ENCODE measurements at places on chromosomes 1 and 21.

DNA sequence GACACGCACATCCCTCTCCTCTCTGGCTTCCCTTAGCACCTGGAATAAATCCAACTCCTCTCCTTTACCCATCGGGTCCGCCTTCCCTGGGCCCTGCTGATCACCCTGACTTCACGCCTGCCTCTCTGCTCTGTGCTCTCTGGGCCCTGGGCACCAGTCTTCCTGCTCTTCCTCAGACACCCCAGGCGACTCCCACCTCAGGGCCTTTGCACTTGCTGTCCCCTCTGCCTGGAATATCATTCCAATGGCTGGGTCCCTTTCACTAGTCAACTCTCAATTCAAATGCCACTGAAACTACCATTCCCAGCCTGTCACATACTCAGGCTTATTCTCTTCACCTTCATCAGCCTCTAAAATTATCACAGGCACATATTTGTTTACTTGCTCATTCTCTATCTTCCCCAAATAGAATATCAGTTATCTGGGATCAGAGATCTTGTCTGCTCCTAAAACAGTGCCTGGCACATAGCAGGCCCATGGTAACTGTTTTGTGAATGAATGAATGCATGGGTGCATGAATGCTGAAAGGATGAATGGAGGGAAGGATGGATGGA is 27.2 kb upstream of the SELENON start:
- DNase-seq: no peak

- no peak for DNase-seq
These were observed 34.2 kb upstream of the LRRC8B start for GRCh38 chr1:89490389-89490788.

- DNase-seq: peak; percentile 32
These were observed 79.1 kb downstream of the NDUFS5 start for GRCh38 chr1:39105061-39105840.

GRCh38 chr1:78005448-78005722 is 646 bp downstream of the DNAJB4 start:
- no peak for DNase-seq

- no peak for DNase-seq
These were observed 7.3 kb upstream of the FAM167B start for GRCh38 chr1:32239790-32240139.

- no peak for DNase-seq
These were observed 19.2 kb downstream of the TUT4 start for GRCh38 chr1:52533713-52534112.

DNA sequence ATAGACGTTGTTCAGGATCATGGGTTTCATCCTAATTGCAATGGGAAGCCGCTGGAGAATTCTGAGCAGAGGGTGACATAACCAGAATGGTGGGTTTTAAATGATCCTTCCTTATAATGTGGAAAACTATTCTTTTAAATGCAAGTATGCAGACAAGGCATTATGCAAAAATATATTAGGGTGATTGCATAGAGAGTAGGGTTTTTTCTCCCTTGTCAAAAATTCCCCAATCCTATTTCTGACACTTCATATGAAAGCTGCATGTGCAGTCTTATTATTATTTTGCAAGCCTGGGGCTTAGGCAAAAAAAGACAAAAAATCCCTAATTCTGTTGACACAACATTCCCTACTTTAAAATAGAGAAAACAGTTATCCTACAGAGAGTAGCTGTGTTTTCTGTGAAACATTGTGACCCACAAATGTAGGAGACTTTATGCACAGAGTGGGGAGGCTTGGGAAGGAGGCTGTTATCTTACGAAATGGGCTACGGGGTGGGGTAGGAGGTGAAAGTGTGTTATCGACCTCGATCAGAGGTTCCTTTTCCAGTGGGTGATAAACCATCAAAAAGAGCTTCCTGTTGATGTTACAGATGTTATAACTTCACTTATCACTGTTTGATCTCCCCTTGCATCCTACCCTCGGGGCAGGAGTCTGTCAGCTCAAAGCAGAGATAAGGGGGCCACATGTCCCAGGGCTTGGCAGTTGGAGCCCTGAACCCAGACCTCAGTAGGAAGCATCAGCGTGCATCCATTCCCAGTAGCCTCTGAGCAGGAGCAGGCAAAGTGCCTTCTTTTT is 27.2 kb downstream of the RHEX start:
- DNase-seq: no peak

DNA sequence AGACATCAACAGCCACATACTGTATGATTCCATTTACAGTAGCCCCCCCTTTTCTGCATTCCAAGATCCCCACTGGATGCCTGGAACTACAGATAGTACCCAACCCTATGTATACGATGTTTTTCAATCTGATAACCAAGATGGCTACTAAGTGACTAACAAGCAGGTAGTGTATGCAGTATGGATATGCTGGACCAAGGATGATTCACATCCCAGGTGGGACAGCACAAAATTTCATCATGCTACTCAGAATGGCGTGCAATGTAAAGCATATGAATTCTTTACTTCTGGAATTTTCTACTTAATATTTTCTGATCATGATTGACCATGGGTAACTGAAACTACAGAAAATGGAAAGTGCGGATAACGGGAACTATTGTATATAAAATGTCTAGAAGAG is 30.0 kb upstream of the MRPS6 start:
- no peak for DNase-seq

- DNase-seq: peak; percentile 46
These were observed 183.6 kb upstream of the UBE2U start for GRCh38 chr1:64019818-64020217.

- DNase-seq: no peak
These were observed 44.9 kb upstream of the USP24 start for GRCh38 chr1:55259911-55260609.

DNA sequence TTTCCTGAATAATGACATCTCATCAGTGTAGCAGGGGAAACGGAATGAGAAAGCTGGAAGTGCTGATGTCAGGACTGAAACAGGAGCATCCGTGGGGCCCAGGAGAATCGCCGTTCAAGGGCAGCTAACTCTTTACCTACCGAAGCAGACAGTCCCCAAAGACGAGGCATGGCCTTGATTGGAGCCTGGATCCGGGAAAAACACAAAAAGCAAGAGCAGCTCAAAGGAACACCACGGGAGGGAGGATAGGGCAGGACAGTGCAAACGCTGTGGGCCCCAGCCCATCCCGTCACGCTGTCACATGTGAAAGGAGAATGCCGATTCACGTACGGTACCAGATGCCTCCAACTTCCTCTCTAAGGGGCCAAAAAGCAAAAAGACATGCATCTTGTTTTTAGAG is 34.9 kb downstream of the WNT9A start:
- no peak for DNase-seq

DNA sequence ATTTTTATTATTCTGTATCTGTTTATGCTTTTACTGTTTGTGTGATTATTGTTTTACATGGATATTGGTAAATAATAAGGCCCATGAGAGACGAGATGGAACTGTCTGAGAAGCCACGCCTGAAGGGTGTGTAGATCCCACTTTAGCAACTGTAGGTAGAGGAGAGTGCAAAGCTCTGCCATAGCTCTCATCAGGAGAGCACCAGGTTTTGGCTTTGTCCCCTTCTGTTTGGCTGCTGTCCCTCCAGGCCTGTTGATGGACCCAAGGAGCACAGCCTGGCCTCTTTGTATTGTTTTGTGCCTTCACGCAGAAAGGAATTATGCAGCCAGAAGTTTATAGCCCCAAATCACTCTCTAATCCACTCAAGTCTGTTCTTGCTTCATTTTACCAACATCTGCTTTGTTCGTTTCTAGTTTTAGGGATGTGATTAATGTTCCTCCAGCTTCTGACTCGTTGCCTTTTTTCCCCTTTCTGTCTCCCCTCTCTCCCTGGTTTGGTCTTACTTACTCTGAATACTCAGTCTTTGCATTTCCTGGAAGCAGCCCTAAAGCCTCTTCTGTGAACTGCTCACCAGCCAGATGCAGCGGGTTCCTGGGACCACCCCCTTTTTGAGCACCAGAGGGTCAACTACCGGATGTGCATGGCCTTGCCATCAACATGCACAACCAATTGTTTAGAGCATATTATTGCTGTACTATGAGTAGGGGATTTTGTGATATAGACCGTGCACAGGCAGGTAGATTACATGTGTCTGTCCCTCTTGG is 127.3 kb downstream of the HHAT start:
- DNase-seq: no peak

GRCh38 chr1:22339237-22339636 is 112.4 kb upstream of the ZBTB40 start:
- no peak for DNase-seq

GRCh38 chr1:243345205-243345604 is 89.4 kb downstream of the SDCCAG8 start:
- DNase-seq: no peak

- no peak for DNase-seq
These were observed 63.7 kb downstream of the CNST start for GRCh38 chr1:246629976-246630375.

DNA sequence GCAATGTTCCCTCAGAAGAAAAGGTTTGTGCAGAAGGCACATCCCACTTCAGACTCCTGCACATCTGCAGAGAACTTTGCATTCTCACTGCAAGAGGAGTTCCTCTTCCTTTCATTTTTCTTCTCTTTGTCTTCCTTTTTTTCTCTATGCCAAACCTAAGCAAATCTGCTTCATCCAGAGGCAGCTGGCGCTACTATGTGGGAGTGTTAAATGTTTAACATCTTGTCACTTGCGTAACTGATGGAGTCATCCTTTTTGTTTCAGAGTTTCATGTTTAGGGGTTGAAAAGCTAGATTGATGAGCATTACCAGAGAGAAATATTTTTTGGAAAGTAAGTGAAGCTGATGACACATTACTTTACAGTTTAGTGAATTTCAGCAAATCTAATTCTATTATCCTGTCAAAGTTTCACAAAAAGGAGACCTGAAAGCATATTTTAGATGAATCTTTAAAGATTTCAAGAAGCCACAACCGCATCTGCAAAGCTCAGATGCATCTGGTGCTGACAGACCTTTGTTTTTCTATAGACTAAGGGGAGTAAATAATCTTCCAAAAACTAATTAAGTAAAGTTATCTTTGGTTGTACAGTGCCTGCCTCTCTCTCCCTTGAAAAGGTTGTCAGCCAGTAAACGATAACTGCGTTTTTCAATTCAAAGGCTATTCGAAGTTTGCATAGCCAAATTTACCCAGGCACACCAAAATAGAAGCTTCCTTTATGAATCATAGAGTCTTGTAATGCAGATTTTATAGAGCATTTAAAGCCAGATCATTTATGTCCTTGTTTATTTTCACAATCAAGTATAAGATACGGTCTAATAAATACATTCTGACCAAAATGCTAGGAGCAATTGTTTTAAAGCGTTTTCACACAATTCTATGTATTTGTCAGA is 1.2 kb upstream of the LRRC53 start:
- peak; percentile 61 for DNase-seq

DNA sequence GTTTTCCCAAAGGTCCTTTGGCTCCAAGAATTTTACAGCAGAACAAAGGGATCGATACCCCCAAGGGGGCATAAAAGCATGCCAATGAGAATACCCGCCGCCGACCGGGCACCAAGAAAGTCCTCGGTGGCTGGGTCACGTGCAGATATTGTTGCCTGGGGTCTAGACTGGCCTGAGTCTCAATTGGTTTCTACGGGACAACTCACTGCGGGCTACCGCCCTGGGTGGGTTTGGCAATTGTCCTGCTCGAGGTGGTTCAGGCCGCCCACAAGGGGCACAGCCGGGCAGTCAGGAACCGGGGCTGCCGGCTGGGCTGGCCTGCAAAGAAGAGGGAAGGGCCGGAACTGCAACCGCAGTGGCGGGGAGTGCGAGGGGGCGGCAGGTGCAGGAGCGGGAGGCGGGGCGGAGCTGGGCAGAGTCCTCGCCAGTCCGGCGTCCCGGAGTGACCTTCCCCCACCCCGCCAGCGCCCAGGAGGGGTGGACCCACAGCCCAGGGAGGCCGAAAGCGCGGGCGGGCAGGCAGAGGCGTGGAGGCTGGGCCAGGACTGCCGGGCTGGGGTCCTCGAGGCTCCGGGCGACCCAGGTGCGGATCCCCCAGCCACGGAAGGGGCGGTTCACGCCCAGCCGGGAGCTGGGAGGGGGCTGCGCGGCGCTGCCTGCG is 926 bp upstream of the ATP1B1 start:
- DNase-seq: peak; percentile 53

- DNase-seq: no peak
These were observed 2.0 kb upstream of the FAM131C start for GRCh38 chr1:16075337-16076030.

DNA sequence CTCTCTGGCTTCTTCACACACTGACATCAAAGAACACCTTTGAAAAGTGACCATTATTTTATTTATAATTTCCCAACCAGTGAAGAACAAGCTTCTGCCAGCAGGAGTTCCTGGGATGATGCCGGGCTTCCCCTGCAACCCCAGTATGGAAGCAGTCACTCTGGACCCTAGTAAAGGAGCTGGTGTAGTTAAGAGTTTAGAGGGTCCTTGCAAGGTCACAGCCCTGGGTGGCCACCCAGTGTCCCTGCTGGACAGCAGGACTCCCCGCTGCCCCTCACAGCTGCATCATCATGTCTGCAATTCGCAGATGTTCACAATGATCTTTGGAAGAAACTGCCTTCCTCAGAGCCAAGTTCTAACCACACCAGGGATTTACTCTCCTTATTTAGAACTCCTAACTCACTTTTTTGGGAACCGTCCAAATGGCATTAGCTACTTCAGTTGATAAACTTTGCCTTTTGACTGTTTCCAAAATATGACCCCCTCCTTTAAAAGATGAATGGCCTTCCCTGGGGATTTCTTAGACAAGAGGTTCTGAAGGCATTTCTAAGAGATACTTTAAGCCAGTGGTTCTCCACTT is 90.6 kb downstream of the HIVEP3 start:
- no peak for DNase-seq

DNA sequence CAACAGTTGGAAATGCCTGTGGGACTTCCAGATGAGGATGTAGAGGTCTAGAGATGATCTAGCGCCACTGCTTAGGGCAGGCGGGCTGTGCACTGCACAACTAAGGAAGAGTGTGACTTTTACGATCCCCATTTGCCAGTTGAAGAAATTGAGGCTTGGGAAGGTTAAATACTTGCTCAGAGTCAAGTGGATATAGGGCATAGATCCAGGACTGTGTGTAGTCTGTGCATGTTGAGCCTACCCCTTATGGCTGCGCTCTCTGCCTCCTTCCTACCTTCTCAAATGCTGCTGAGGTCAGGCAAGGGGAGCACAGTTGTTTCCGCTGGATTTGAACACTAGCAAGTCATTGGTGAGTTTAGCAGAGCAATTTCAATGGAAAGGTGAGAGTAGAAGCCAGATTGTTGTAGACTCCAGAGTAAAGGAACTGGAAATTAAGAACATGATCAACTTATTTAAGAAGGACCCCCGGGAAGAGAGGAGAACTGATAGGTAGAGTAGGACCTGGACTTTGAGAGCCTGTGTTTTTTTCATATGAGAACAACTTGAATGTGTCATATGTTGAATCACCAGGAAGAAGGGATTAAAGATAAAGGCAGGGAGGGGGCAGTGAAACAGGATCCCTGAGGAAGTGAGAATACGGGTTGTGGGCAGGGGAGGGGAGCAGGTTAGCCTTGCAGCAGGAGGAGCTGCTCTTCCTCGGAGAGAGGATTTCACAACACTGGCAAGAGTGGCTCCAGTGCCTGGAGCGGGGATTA is 2.7 kb downstream of the CAPN2 start:
- no peak for DNase-seq

DNA sequence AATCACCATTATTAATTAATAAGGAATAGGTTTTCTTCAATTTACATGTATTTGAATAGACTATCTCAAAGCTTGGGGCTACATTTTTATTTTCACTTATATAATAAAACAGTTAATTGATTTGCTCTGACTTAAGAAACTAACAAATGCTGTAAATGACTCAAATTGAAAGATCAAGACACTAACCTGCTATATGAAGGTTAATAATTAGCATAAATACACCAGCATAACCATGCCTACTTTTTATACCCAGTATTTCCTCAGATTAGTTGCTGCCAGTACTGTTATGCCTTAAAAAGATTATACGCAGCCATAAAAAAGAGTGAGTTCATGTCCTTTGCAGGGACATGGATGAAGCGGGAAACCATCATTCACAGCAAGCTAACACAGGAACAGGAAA is 1545.1 kb downstream of the AMY1C start:
- no peak for DNase-seq

Data from hippocampal formation (tissue), 2 donors.